Liver (tissue), 10 donors: ENCODE measurements at places on chromosomes 11 and 22. TPM values are rescaled to one million over a fixed set of nuclear protein-coding genes. Genes with fewer than 3 reads are reported as not detected.

The FGF19 gene
- not detected for total RNA-seq

The GAB4 gene
- not detected for total RNA-seq

The OR6A2 gene
- not detected for total RNA-seq

The MISFA gene
- not detected for total RNA-seq

The P2RY6 gene
- 0.98 TPM for total RNA-seq

The MPZL3 gene
- 6.9 TPM for total RNA-seq

The CALCA gene
- total RNA-seq: 14.3 TPM

The MS4A12 gene
- total RNA-seq: not detected

The ZNF214 gene
- 2.3 TPM for total RNA-seq

DNA sequence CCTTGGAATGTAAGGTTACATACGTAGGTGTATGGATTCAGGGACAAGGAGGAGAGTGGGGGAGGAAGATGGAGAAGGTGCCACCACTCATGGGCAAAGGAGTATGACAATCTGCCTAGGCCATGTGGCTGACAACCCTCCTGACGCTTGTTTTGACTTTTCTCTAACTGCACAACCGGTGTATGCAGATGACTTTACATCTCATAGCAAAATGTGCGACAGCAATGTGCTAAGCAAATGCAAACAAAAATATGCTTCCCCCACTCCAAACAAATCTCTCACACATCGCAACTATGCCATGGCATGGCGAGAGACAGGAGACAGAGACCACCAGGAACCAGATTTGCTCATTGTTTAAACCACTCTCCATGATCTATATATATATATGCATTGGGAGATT lies 191.8 kb downstream of the BLID start:
- no peak for DNase-seq

DNA sequence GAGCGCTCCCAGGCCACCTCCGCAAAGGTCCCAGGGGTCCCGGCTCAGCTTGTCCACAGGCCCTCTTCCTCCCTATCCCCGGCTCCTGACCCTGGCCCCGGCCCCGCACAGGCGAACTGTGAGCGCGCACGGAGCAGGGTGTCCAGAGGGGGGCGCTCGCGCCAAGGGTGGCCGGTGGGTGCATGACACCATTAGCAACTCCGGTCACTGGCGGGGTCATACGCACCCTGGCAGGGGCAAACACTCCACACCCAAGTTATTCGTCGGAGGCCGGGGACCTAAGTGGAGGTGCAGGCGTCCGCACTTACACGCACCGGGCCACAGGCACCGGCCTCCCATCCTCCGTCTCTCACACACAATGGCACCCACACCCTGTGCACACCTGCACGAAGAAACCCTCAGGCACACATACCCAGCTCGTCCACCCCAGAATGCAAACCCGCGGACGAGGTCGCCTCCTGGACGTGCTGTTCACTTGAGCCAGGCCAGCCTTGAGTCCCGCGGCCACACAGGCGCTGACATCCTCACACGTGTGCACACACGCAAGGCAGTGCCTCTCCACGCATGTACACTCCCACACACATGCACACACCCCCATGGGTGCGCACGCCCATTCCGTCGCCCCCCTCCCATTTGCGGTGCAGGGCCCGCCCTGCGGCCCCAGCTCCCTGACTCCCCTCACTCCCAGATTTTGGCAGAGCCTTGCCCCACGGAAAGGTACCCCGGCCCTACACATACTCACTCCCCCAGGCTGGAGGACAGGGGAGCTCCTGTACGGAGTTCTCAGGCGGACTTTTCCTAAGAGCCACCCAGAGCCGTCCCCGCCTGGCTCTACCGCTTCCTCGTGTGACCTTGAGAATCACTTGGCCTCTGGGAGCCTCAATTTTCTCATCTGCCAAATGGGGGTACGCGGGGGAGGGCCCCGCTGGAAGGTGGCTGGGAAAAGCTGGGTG lies at the start of gene RASGRP2:
TSS of gene RASGRP2 (minus strand) at position 552 of the 953 bp plus-strand sequence. CDS start 1,276 bp downstream, outside the sequence.
- DNase-seq: peak; percentile 76

DNA sequence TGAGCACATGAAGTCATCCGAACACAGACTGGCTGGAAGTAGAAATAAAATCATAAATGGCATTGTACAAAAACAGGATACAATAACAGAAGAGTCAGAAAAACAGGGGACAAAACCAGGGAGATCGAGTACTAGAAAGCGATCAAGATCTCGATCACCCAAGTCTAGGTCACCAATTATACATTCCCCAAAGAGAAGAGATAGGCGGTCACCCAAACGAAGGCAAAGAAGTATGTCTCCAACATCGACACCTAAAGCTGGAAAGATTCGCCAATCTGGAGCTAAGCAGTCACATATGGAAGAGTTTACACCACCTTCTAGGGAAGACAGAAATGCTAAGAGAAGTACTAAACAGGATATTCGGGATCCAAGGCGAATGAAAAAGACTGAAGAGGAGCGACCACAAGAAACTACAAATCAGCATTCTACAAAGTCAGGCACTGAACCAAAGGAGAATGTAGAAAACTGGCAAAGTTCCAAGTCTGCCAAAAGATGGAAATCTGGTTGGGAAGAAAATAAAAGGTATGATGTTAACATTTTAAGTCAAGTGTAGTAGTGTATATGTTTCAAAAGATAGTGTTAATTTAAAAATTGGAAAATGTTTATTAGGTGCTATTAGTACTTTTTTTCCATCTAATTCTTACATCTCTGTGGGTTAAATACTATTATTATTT lies 9.4 kb downstream of the PCF11 start:
- DNase-seq: no peak

DNA sequence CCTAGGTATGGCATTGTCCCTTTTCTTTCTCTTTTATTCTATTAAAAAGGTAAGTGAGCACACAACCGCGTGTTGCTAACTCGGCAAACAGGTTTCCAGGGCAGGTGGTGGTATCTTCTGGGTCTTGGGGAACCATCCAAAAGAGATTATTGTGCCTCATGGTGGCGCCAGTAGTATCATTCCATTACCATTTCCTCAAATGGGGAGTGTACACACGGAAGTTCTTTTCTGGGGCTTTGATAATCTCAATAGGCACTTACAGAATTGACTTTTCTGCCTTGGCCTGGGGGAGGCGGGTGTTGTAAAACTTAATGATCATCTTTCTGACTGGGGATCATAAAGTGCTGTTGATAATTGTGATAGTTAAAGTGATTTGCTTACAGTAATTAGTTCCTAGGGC lies 234.1 kb downstream of the KIRREL3 start:
- DNase-seq: no peak

DNA sequence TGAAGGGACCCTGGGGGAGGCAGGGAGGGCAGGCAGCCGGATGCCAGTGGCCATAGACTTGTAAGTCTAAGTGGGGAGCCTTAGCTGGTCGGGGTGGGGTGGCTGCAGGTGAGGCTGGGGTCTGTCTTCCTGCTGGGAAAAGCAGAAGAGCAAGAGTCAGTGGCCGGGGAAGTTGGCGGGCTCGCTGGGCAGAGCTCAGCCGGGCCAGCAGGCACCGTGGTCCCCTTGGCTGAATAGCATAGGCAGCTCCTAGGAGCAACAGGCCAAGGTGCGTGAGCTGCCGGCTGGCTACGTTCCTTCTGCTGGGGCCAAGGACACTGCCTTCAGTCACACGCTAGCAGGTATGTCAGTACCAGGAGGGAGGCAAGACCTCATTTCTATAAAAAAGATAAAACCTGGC lies 67.8 kb upstream of the A4GALT start:
- no peak for DNase-seq

DNA sequence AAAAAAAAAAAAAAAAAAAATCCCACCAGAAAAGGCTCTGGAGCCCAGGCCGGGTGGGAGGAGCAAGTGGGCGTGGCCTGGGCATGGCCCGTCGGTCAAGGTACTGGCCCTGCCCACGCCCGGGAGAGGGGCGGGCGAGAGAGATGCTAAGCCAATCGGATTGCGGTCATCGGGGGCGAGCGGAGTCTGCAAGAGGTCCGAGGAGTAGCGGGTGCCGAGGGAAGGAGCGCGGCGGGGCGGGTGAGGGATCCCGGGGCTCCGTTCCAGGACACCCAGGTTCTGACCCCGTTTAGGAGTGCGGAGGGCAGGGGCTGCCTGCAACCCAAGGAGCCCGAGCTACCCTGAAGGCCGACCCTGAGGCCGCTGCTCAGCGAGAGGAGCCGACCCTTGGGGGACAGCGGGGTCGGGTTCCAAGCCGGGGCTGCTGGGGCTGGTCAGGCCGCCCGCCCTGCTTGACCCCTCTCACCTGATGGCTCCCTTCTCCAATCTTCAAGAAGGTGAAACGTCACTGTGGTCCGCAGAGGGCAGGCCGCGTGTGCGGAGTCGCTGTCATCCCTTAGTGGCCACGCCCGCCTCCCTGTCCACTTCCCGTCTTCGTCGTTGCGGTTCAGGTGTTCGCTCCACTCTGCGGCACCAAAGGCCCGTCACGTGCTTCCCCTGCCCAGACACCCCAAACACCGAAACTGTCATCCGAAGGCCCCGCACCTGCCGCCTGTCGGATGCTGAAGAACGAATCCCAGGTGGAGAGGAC lies 11.1 kb upstream of the TAB1 start:
- peak; percentile 79 for DNase-seq

GRCh38 chr11:77049026-77049425 lies 14.8 kb downstream of the B3GNT6 start:
- DNase-seq: no peak

DNA sequence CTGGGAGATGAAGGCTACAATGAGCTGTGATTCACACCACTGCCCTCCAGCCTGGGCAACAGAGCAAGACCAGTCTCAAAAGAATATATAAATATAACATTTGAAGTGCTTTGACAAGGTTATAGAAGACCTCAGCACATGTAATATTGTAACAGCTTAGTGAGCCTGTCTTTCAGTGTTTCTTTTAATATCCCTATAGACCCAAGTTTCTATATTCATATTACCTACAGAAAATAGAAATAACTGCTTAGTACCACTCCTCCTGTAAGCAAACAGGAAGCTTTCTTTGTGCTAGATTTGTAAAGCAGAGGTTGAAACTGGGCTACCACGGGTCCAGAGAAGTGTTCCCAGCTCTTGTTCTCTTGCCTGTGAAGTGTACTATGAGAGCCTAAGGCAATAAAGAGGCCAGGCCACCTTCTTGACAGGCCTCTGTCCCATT lies 68.2 kb downstream of the PPP2R1B start:
- DNase-seq: no peak

GRCh38 chr11:124673333-124674167 lies at the start of the genes SIAE and SPA17:
Gene SIAE, minus strand, starts transcription at chr11:124673739. Its CDS starts 31 bp downstream, at chr11:124673708.
Gene SPA17, plus strand, starts transcription at chr11:124673904. Its CDS starts 1,361 bp downstream, at chr11:124675265.
- DNase-seq: peak; percentile 91

DNA sequence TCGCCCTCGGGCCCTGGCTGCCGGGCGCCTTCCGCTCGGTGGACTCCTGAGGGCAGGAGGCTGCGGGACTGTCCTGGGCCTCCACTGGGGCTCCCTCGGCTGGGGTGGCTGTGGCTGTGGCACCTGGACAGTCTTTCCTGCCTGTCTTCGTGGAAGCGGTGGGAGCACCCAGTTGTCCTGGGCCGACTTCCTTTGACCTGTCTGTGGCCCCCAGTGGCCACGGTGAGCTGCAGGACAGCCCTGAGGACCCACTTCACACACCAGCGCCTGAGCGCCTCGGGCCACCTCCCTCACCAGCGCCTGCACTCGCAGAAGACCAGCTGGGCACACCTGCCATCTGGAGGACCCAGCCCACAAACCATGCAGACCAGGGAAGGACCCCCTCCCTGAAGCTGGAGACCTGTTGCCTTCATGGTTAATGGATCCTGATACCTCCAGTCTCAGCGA lies 1.8 kb upstream of the EPS8L2 start:
- no peak for DNase-seq

GRCh38 chr11:17612221-17613188 lies 65.4 kb downstream of the OTOG start:
- peak; percentile 28 for DNase-seq

GRCh38 chr22:36384766-36385481 lies 2.8 kb downstream of the MYH9 start:
- no peak for DNase-seq

DNA sequence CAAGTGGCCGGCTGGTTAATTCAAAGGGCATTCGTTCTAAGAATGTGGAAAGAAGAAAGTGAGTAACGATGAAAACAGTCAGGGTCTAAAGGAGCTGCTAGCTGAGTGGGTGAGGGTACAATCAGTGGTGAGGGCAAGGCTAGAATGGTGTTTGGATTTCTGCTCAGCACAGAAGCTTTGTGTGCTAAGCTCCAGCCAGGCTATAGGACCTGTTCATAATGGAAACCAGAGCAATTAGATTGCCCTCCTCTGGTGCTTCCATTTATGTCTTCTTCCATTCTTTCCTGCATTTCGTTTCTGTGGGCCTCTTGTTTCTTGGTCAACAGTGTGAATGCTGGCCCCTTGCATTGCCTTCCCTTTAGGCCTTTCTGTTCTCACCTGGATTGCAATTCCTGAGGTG lies 572.9 kb upstream of the CHORDC1 start:
- DNase-seq: no peak
